ENCODE measurements at places on chromosomes 2 and 18.

DNA sequence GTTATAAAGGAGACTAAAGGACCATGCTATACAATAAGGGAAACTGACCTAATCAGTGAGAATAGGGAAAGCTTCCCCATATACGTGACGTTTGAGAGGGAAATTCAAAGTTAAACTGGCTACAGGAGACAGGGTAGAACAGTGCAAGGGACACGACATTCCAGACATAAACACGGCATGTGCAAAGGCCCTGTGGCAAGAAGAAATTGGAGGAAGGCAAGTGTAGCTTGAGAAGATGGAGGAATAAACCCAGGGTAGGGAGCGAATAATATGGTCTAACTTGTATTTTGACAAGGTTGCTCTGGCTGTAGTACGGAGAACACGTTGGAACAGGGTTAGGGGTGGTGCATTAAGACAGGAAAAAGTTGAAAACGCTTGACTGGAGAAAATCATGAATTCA lies 49.8 kb upstream of the RIOK3 start:
- H3K36me3 ChIP-seq, result no peaks in the 10 kb centered on the region
- no peak overlapping the region for H3K4me3 ChIP-seq
- no peak overlapping the region for H3K27ac ChIP-seq
- no peak for ATAC-seq

GRCh38 chr2:178163395-178163794 lies 30.9 kb upstream of the OSBPL6 start:
- H3K4me1 ChIP-seq, result peaks cover 4% of the 10 kb centered on the region
- no peak overlapping the region for H3K27ac ChIP-seq
- H3K27me3 ChIP-seq, result peaks cover 14% of the 10 kb centered on the region
- H3K36me3 ChIP-seq, result no peaks in the 10 kb centered on the region
- no peak overlapping the region for H3K4me3 ChIP-seq

DNA sequence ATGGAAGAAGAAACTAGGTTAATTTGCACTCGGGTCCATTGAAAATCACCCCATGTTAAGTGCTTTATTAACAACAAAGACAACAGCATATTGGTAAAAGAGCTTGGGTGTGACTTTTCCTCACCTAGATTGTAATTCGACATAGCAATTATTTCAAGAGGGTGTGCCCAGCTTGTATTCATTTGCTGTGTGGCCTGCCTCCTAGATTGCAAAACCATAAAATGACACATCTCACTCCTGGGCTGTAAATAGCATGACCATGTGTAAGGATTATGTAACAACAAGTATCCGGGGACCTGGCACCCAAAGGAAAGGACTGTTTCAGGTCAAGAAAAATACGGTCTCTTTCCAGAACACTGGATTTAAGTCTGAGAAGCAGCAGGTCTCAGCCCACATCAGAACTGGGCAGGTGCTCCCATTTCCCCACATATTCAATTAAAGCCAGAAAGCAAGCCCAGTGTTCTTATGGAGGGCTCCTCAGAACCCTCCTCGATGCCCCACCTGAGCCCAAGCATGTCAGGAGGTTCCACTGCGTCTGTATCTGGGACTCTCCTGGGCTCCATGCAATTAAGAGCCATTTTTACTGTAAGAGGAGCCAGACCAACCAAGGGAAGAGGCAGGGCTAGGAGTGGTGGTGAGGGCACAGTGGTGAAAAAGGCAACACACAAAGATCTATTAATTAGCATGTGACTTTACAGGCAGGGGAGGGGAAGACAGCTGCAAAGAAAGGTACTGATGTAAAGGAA lies 39.2 kb downstream of the MREG start:
- H3K4me3 ChIP-seq, result no peak overlapping the region
- H3K27ac ChIP-seq, result no peak overlapping the region
- peaks cover 11% of the 10 kb centered on the region for H3K36me3 ChIP-seq
- no peak for ATAC-seq

DNA sequence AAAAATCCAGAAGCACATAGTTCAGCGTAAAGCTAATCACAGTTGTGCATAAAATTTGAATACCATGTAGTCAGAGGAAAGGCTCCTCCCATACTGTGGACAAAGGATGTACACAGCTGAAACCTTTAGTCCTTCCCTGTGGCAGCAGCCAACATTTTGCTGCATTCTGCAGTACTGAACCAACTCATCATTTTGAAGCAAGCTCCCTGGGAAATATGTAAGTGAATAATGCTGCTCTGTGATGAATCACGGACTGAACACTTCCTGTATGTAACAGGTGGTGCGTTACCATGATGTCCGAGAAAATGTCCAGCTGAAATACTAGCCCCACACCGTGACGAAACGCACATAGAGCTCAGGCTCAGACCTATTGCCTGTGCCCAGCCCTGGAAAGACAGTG lies 421.1 kb upstream of the RAB12 start:
- no peaks in the 10 kb centered on the region for H3K27me3 ChIP-seq
- no peak overlapping the region for H3K4me3 ChIP-seq
- no peak for ATAC-seq
- H3K4me1 ChIP-seq, result no peaks in the 10 kb centered on the region
- no peaks in the 10 kb centered on the region for H3K36me3 ChIP-seq

DNA sequence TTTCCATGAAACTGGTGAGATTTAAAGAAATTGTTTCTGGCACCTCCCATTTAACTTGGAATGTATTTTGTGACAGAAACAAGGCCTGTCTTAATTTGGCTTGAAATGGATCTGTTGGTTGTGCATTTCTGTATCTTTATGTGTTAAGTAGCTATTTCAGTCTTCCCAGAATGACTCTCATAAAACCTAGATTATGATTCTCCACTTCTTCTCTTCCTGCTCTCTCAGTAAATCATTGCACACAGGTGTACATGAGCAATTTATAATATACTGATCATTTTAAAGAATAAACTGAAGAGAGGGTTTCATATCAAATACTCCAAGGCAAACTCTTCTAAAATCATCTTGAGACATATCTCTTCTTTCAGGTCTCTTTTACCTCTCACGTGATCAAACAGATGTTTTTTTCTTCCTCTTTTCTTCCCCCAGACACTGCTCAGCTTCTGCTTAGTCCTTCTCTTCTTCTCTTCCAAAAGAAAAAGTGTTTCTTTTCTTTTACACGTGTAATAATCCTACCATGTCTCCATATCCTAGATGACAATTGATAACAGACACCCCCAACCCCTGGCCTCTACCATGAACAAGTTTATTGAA lies 112.0 kb downstream of the PPP1R1C start:
- H3K36me3 ChIP-seq, result no peaks in the 10 kb centered on the region
- H3K27ac ChIP-seq, result no peak overlapping the region
- no peak overlapping the region for H3K4me3 ChIP-seq
- no peaks in the 10 kb centered on the region for H3K4me1 ChIP-seq
- H3K27me3 ChIP-seq, result peaks cover 6% of the 10 kb centered on the region

DNA sequence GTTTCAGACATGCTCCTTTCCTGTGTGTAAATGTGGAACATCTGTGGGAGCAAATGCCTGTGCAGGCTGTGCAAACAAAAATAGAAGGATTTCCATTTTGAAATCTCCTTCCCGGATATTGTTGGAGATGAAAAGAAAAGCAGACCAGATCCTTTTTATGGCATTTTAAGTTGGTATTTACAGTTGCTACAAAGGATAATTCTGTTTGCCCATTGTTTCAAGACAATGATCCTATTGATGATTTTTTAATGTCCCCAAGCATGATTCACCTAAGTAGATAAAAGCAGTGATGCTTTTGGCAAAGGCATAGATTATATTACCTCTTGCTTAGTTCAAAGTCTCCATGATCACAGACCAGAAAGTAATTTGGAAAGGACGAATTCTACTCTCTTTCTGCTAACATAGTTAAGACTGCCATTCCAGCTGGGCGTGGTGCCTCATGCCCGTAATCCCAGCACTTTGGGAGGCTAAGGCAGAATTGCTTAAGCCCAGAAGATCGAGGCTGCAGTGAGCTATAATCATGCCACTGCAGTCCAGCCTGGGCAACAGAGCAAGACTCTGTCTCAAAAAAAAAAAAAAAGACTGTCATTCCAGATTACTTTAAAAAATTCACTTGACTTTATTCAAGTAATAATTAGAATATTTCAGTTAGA lies 209.6 kb upstream of the SLC39A10 start:
- H3K4me1 ChIP-seq, result peaks cover 6% of the 10 kb centered on the region
- no peak overlapping the region for H3K4me3 ChIP-seq
- H3K27ac ChIP-seq, result no peak overlapping the region
- ATAC-seq, result no peak
- H3K27me3 ChIP-seq, result no peaks in the 10 kb centered on the region

DNA sequence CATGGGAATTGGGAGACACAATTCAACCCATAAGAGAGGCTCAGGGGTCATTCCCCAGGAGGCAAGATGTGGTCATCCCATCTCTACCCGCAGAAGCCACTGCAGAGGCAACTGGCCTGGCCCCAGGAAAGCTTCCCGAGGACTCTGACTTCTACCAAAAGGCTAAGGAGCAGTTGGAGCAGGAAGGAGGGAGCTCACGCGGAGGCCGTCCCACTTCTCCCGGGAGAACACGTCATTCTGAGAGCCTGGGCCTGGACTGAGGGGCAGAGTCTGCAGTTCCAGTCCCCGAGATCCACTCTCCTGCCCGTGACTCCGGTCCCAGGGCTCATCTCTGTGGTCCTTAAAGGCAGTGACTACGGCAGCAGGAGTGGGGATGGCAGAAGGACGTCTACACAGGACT lies 69.0 kb upstream of the TAF1B start:
- no peaks in the 10 kb centered on the region for H3K36me3 ChIP-seq
- H3K27me3 ChIP-seq, result no peaks in the 10 kb centered on the region
- no peak for ATAC-seq
- no peak overlapping the region for H3K4me3 ChIP-seq
- H3K27ac ChIP-seq, result no peak overlapping the region
- peaks cover 28% of the 10 kb centered on the region for H3K4me1 ChIP-seq

- no peak for ATAC-seq
- H3K4me3 ChIP-seq, result no peak overlapping the region
- H3K27me3 ChIP-seq, result no peaks in the 10 kb centered on the region
- peaks cover 1% of the 10 kb centered on the region for H3K4me1 ChIP-seq
- H3K27ac ChIP-seq, result peak overlapping the region; percentile 1
- H3K36me3 ChIP-seq, result no peaks in the 10 kb centered on the region
These were observed 31.5 kb downstream of the CXCR4 start for GRCh38 chr2:136086253-136087016.

DNA sequence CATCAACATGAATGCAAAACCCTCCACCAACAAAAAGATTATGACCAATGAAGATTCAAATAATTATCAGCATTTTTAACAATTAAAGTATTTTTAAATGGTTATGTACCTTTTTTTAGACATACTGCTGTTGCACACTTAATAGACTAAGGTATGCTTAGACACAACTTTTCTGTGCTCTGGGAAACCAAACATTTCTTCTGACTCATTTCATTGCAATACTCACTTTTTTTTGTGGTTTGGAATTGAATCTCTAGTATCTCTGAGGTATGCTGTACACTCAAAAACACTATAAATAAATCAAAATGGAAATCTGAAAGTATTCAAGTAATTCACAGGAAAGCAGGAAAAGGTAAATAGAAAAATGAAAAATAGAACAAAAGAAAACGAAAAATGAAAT lies 247.9 kb upstream of the POU3F3 start:
- no peaks in the 10 kb centered on the region for H3K27me3 ChIP-seq
- no peaks in the 10 kb centered on the region for H3K36me3 ChIP-seq
- ATAC-seq, result no peak
- H3K27ac ChIP-seq, result no peak overlapping the region

GRCh38 chr2:81007104-81007503 lies 702.6 kb upstream of the LRRTM1 start:
- no peaks in the 10 kb centered on the region for H3K4me1 ChIP-seq
- H3K4me3 ChIP-seq, result no peak overlapping the region
- no peak overlapping the region for H3K27ac ChIP-seq
- no peaks in the 10 kb centered on the region for H3K27me3 ChIP-seq
- no peaks in the 10 kb centered on the region for H3K36me3 ChIP-seq
- ATAC-seq, result no peak

DNA sequence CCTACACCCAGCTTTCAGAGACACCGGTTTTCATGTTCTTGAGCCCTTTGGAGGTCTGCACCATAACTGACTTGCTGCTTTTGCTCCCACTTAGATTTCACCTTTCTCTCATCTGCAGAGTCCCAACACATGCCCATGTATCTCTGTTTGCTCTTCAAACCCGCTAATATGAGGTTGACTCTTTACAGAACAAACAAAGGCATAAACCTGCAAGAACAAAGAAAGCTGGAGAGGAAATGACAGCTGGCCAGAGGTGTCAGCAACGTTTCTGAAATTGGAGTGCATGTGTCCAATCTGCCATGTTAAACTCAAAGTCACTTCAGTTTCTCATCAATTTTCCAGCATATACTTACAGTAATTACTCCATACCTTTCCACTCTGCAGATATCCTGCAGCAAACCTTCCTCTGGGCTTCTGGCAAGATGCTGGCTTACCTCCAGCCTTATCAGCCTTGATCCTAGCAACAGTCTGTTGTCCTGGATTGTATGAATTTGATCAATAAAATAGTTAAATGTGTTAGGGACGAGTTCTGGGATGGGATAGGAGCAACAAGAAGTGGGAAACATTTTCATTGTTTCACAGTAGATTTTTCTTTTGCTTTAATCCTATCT lies 157.4 kb downstream of the FHOD3 start:
- H3K27me3 ChIP-seq, result peaks cover 20% of the 10 kb centered on the region
- H3K4me3 ChIP-seq, result no peak overlapping the region
- H3K36me3 ChIP-seq, result no peaks in the 10 kb centered on the region
- ATAC-seq, result no peak

GRCh38 chr18:44830581-44830980 lies 149.9 kb downstream of the SETBP1 start:
- no peak for ATAC-seq
- no peaks in the 10 kb centered on the region for H3K36me3 ChIP-seq
- H3K27me3 ChIP-seq, result peaks cover 2% of the 10 kb centered on the region
- no peaks in the 10 kb centered on the region for H3K4me1 ChIP-seq
- no peak overlapping the region for H3K4me3 ChIP-seq

- H3K4me3 ChIP-seq, result no peak overlapping the region
- no peaks in the 10 kb centered on the region for H3K36me3 ChIP-seq
- ATAC-seq, result no peak
- no peaks in the 10 kb centered on the region for H3K27me3 ChIP-seq
- no peak overlapping the region for H3K27ac ChIP-seq
These were observed 389.0 kb downstream of the SOX11 start for GRCh38 chr2:6080932-6081753.

GRCh38 chr2:228469721-228470120 lies 288.2 kb upstream of the SPHKAP start:
- no peaks in the 10 kb centered on the region for H3K36me3 ChIP-seq
- no peak overlapping the region for H3K4me3 ChIP-seq
- H3K27ac ChIP-seq, result no peak overlapping the region
- ATAC-seq, result no peak
- H3K4me1 ChIP-seq, result no peaks in the 10 kb centered on the region
- H3K27me3 ChIP-seq, result no peaks in the 10 kb centered on the region

DNA sequence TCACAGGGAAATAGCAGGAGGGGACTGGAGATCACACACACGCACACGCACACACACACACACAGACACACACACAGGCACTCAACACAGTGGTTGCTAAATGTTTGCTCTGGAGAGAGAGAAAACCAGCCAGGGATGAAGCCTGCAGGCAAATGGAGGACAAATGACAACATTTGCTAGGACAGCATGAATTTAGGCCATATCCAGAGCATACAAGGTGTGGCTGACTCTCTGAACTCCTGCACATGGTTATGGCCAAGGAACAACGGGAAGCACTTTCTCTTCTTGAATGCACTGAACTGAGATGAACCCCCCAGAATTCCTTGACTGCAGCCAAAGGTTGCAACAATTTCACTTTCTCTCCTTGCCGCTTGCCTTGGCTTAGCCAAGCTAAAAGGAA lies 230.0 kb upstream of the RASGRP3 start:
- H3K27ac ChIP-seq, result no peak overlapping the region
- H3K4me1 ChIP-seq, result no peaks in the 10 kb centered on the region
- ATAC-seq, result no peak
- H3K36me3 ChIP-seq, result no peaks in the 10 kb centered on the region

- no peak overlapping the region for H3K27ac ChIP-seq
- H3K27me3 ChIP-seq, result no peaks in the 10 kb centered on the region
- no peaks in the 10 kb centered on the region for H3K36me3 ChIP-seq
- H3K4me3 ChIP-seq, result no peak overlapping the region
These were observed 138.4 kb upstream of the RIOK3 start for GRCh38 chr18:23314672-23315071.
